NCI-H2029 treated with DMSO at 0.1 percent for 48 hours (cell line): ENCODE measurements at places on chromosomes 5 and 9.

GRCh38 chr9:121771418-121771817 lies 120.0 kb downstream of the DAB2IP start:
- DNase-seq: no peak

DNA sequence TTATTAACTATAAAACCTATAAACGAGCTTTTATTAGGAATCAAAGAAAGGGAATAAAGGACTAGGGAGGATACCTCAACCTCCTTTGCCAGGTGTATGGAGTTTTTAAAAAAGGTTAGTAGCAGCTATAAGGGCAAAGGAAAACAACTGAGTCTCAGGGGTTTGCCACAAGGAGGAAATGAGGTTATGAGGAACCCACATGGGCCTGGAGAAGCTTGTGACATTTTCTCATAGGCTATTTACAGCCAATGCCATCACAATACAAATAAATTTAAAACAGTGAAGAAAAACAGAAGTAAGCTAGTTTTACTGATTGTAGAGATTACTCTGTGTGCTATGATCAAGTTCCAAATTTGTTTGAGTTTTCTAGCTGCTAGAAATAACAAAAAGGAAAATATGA lies 92.6 kb downstream of the CDKN2A start:
- DNase-seq: no peak

DNA sequence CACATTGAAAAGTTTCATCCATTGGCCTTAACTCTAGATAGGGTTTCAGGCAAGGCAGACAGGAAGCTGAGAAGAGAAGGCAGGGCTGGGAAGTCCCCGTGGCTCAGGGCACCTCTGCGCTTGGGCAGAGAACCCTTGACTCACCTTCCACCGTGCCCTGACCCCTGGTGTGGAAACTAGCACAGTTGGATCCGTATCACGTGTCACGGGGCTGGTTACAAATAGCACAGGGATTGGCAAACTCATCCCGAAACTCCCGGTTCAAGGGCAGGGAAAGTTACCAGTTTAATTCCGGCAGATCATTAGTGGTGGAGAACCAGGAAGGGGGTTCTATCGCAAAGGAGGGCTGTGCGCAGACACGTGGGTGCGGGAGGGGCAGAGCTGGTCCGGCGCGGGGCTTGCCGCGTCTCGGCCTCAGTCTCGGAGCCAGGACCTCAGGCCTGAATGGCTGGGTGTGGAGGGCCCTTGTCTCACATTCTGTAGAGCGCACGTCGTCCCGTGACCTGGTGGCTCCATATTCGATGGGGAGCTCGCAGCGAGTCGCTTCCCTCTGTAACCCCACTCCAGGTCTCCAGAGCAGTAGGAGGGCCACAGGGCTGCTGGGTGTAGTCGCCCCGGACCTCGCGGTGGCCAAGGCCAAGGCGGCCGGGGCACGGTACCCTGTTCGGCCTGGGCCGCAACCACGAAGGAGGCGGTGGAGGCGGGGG lies 771 bp upstream of the TMEM171 start:
- DNase-seq: no peak

DNA sequence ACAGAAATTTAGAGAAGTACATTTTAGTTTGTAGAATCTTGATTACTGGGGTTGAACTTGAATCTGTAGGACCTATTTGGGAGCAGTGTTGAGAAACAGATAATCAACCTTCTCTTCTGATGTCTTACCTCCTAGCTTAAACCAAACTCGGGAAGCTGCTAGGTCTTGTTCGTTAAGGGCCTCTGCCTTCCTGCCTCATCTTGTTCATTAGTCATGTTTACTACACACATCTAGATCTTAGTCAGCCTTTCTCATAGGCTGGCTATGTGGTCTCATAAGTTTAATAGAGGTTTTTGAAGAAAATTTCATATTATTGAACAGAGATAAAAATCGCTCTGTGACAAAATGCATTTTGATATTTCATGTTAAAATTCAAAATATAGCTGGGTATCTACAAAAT lies 331.0 kb upstream of the EDIL3 start:
- DNase-seq: no peak

- DNase-seq: peak; percentile 50
These were observed 129.6 kb downstream of the KCNIP1 start for GRCh38 chr5:170633235-170634081.

DNA sequence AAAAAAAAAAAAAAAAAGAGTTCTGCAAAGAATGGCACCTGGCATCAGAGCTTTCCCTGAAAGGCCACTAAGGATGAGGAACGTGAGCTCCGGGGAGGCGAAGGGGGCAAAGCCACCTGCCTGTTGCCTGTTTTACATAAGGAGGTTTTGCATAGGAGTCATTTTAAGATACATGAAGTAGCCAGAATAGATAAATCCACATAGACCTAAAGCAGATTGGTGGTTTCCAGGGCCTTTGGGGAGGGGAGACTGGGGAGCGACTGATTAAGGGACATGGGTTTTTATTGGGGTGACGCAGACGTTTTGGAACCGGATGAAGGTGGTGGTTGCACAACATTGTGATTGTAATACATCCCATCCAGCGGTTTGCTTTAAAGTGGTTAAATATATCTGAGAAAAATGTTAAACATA lies 7.1 kb downstream of the NEK6 start:
- DNase-seq: no peak

GRCh38 chr5:98414938-98415337 lies 358.5 kb upstream of the RGMB start:
- no peak for DNase-seq

DNA sequence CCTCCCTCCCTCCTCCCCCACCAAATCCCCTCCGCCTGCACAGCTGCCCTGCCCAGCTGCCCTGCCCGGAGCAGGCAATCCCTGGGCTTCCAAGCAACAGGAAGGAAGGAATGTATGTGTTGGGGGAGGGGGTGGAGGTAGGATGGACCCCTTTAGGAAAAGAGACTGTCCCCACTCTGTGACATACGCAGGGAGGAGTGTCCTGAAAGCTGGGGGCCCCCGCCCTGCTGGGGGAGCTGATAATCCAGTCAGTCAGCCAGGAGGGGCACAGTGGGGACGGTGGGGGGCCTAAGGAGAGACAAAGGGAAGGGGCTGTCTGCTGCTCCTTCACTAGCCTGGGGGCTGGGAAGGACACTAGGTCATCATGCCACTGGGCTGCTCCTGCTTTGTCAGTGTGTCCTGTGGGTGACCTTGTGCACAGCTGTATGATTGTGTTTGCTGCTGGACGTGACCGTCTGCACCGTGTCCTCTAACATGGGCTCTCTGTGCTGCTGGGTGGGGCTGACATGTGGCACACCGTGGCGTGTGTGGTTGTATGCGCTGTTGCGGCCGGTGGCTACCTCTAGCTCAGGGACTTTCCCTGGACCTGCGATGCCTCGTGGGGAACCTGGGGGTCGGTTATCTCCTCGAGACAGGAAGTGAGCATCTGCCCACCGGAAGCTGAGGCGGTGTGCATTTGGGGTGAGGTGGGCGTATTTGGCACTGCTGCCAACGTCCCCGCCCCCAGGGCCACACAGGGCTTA lies 3.0 kb downstream of the N4BP3 start:
- no peak for DNase-seq

- DNase-seq: no peak
These were observed 21.8 kb upstream of the PPP2CA start for GRCh38 chr5:134247428-134248224.

- DNase-seq: no peak
These were observed 5.0 kb downstream of the PAEP start for GRCh38 chr9:135566552-135566951.

DNA sequence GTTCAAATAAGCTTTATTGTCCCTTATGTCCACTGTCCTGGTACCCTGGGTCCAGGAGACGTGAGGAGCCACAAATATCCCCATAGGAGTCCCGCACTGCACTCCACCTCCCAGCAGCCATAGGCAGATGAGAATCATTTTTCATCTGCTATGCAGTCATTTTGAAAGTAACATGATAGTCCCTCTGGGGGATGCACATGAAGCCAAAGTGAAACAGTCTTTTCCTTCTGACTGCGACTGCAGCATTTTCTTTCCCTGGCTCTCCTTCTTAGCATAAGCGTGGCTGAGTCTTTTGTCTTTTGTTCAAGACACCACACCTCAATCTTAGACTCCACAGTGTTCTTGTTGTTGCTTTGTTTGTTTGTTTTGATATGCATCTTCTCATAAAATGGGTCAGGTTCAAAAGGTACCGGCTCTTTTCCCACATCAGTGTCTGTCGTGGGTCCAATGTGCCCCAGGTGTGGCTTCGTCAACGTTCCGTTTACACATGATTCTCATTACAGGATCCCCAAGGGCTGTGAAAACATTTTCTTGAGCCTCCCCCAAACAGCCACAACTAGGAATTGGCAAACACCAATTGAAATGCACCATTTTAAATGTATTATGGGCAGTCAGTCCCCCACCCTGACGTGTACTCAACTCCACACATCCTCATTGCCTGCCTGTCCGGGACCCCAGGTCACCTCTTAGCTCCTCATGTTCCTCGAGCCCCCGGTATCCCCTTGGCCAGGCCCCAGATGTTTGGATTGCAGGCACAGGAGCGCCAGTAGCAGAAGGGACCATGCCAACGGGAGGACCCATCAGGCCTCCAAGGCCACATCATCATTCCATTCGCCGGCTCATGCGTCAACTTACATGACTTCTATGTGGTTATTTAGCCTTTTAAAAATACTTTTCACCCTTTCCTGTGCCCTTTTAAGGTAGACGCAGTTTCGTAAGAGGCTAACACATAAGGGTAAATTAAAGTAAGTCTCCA lies 237.8 kb upstream of the DAPK1 start:
- DNase-seq: no peak

DNA sequence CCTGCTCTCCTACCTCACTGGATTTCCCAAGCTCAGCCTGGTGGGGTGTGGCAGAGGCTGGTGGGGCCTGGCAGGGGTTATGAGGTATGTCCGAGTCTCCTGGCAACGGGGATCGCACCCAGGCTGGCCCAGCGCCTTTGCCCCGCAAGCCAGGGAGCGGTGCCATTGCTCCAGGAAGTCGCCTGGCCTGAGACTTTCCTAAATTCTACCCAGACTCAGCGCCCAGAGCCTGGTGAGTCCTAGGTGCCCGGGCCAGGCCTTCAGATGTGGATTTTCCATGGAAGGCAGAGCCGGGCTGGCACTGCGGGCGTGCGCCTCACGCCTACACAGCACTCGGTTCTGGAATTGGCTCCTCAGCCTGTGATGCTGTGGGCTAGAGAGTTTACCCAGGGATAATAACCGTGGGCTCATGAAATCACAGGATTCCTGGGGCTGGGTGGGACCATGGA lies 155.4 kb upstream of the COL5A1 start:
- DNase-seq: no peak

DNA sequence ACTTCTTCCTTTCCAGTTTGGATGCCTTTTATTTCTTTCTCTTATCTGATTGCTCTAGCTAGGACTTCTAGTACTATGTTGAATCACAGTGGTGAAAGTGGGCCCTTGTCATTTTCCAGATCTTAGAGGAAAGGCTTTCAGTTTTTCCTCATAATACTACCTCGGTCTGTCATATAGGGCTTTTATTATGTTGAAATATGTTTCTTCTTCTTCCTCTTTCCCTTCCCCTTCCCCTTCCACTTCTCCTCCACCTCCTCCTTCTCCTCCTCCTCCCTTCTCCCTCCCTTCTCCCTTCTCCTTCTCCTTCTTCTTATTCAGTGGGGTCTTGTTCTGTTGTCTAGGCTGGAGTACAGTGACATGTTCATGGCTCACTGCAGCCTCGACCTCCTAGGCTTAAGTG lies 9.2 kb upstream of the TERT start:
- DNase-seq: no peak

- DNase-seq: no peak
These were observed 617.1 kb upstream of the ADAMTS16 start for GRCh38 chr5:4523038-4523437.

- no peak for DNase-seq
These were observed 174.1 kb downstream of the PRELID2 start for GRCh38 chr5:145660897-145661640.

DNA sequence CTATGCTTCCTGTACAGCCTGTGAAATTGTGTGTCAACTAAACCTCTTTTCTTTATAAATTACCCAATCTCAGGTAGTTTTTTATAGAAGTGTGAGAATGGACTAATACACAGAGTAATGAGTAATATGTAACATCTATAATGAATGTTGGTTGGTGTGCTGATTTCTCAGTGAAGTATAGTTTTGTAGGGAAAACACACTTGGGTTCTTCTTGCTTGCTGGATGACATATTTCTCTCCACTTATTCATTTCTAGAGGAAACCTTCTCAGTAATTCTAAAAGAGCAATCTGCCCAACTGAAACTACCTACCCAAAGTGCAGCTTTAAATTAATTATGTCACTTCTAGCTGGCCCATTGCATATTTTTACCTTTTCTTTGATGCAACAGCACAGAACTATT lies 81.1 kb upstream of the RORB start:
- DNase-seq: no peak

DNA sequence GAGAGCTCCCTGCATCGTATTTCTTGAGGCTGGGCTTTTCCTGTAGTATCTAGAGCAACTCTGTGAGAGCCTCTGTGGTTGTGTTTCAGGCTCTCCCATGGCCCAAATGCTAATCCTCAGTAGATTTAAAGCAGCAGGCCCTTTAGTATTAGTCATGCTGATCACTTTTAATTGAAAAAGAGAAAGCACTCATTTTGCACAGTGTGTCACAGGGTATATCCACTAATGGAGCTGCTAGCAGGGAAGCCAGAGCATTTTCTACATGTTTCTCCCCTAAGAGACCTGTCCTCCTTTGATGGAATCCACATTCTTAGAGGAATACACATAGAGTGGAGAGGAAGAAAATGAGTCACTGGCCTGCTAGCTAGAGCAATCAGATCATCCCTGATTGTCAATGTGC lies 348.5 kb downstream of the TMEM232 start:
- DNase-seq: no peak

GRCh38 chr5:59134471-59135163 lies 551.7 kb downstream of the RAB3C start:
- no peak for DNase-seq

GRCh38 chr9:5481322-5482040 lies 28.9 kb upstream of the PDCD1LG2 start:
- DNase-seq: no peak

GRCh38 chr5:153623751-153624450 lies 133.4 kb downstream of the GRIA1 start:
- no peak for DNase-seq

DNA sequence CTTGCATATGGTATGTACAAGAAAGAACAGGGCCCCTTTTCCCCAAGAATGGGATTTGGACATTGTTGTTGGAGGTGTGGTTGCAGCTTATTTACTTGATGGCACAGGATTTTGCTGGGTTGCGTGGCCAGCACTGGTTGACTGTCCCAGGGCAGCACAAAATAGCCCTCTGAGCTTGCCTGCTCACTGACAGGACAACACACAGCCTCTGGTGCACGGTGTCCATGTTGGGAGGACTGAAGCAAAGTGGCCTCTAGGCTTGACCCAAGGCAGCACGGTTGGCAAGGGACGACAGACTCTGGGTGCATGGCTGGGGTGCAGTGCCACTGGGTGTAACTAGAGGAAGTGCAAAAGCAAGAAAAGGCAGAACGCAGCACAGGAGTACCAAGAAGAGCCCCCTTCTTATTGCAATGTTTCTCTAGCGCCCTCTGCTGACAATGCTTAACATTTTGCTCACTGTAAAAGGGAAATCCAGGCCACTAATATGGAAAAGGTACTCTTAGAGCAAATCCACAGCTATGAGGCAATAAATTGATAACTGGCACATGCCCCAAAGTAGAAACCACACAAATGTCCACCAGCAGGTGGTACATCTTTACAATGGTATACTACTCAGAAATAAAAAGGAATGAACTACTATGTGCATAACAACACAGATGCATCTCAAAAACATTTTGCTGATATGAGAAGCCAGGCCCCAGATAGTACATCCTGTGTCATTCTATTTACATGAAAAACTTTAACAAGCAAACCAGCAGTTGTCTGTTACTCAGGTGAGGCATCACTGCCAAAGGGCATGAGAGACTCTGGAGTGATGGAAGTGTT lies 47.4 kb upstream of the BARX1 start:
- DNase-seq: peak; percentile 89

GRCh38 chr9:123364241-123364824 lies 8.3 kb downstream of the CRB2 start:
- DNase-seq: no peak
